ENCODE measurements at places on chromosomes 11 and 22.
A peak's percentile ranks its signal among the peaks of the same experiment; 100 is the strongest.

GRCh38 chr11:65429724-65430405 lies 7.3 kb downstream of the NEAT1 start:
- no peak for DNase-seq

DNA sequence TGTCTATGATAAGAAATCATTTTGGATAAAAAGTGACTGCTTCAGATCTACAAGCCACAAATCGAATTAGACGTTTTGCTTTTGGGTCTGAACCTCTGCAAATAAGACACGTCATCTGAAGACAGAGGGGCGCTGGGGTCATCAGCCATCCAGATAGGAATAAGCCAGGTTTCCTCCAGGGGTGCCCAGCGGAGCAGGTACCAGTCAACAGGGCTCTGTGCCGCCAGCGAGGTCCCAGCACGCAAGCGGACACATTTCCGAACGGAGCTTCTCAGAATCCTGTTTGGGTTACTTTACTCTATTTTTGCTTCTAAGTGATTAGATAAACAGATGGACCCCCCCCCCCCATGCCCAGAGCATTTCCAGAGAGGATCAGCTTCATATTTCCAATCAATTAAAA lies 873.8 kb downstream of the BRD1 start:
- DNase-seq, result no peak

DNA sequence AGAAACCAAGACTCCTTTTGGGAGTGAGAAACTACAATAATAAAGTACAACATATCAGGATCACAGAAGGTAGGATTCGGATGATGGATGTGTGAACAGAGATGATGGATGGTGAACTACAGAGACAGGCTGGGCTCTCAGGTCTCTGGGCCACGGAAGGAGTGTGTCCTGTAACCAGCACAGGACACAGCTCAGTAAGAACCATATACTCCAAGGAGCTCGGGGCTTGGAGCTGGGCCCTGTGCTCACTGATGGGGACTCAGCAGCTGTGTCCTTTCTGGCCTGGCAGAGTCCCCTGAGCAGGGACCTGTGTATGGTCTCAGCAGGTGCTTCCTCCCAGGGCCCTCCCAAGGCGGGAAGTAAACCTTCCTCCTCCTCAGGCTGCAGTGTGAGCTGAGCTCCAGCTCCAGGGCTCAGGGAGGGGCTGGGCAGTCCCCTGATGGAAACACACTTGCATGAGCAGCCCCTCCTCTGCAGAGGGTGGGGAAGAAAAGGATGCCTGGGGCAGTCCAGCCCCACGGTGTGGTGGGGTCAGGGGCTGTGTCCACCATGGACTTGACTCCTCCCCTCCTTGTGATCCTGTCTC lies 39.8 kb upstream of the TOP3B start:
- no peak for DNase-seq

- DNase-seq, result no peak
Measured at GRCh38 chr22:19478045-19478900, 720 bp downstream of the UFD1 start.

DNA sequence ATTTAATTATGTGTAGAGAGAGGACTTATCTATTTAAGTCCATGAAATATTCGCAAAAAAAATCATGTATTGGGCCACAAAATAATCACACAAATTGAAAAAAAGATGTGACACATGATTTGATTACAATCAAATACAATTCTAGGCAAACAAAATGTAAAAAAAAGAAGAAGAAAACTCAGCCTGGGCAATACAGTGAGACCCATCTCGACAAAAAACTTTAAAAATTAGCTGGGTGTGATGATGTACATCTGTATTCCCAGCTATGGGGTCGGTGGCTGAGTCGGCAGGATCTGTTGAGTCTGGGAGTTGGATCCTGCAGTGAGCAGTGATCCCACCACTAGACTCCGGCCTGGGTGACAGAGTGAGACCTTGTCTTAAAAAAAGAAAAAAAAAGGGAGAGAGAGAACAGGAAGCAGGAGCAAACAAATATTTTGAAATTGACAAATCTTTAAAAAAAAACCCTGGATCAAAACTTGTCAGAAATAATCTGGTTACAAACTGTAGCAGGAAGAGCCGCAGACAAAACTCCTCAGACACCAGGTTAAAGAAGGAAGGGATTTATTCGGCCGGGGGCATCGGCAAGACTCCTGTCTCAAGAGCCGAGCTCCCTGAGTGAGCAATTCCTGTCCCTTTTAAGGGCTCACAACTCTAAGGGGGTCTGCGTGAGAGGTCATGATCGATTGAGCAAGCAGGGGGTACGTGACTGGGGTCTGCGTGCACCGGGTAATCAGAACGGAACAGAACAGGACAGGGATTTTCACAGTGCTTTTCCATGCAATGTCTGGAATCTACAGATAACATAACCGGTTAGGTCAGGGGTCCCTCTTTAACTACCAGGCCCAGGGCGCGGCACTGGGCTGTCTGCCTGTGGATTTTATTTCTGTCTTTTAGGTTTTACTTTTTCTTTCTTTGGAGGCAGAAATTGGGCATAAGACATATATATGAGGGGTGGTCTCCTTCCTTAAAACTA lies 3.3 kb upstream of the TYMP start:
- DNase-seq, result no peak

GRCh38 chr11:102204174-102204573 lies 93.9 kb downstream of the YAP1 start:
- no peak for DNase-seq

DNA sequence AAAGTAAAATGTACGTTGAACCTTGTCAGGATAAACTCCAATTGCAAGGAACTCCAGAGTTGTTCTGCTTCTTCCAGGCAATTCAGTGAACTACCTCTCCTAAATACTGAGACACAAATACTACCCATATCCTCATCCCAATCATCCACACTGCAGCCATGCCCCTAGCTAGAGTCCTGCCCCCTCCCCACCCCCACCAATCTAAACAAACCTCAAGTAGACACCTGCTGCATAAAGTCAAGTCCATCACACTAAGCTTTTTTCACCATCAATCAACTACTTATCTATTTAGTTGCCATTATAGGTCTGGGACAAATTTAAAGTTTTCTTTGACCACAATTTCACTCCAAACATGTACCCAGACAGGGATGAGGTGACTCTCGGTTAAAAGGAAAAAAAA lies 93.2 kb upstream of the APOA1 start:
- DNase-seq, result no peak

DNA sequence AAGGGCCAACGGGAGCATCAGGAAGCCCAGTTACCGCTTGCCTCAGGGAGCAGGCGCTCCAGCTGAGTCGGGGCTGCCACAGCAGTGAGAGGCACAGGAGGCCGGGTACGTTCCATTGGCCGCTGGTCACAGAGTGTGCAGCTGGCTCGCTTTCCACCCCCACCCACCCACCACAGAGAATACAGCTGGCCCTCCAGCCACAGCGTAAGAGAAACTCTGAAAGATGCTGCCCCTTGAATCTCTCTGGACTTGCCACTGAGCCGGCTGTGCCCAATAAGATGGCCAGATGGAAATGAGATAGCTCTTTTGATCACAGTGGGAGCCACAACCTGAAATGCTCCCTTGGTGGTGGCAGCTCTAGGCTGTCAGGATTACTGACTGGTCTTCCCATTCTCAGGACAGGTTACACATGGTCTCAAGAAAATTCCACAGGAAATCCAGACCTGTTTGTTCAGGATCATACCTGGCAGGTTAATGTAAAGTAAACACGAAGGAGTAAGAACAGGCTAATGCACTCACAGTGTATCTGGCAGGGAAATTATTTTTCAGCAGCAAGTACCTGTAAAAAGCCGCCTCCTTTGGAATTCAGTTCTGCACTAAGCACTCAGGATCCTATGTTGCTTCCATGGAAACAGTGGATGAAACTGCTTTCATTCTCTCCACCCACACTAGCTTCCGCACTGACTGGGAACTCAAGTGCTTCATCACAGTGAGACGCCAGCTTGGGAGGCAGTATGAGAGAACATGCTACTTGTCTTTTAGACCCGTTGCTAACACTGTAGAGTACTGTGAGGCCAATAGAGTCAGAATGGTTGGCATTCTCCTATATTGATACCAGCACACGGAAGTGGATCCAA lies 16.5 kb downstream of the SIAE start:
- no peak for DNase-seq

- DNase-seq, result no peak
Measured at GRCh38 chr11:74135127-74135840, 35.5 kb downstream of the C2CD3 start.

DNA sequence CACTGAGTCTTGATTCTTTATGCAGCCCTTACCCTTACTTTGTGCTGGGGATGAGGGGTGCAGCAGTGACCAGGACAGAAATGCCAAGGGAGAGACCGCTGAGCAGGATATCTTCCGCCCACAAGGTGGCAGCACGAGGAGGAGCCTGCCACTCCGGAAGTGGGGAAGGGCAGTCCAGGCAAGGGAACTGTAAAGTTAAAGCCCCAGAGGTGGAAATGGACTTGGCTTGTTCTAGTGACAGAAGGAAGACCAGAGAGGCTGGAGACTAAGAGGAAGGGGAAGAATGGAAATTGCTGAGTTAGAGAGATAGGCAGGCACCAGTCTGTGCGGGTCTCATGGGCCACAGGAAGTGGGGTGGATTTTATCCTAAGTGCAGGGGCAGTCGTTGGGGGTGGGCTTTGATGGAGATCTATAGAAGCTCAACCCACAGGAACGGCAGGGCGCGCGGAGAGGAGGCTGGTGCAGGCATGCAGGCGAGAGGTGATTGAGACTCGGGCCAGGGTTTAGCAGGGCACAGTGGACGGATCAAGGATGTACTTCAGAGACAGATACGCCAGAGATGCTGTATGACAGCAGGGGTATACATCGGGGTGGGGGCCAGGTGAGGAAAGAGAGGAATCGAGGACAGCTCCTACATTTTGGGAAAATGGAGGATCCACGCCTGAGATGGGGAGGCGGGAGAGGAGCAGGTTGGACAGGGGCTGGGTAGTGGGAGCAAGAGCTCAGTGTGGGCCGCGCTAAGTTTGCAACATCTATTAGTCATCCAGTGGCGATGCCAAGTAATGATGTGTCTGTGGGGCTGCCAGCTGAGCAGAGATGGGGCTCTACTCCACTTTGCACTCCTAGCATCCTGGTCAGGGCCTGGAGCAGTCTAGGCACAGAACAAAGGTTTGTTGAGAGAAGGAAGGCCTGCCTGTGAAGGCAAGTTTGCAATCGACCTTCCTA lies 3.3 kb upstream of the GRK2 start:
- DNase-seq, result no peak

- no peak for DNase-seq
Measured at GRCh38 chr22:45296628-45297297, 12.0 kb downstream of the UPK3A start.

- no peak for DNase-seq
Measured at GRCh38 chr11:60570970-60571369, 55.8 kb downstream of the MS4A13 start.

GRCh38 chr22:21816787-21817496 lies 50.5 kb downstream of the MAPK1 start:
- no peak for DNase-seq

DNA sequence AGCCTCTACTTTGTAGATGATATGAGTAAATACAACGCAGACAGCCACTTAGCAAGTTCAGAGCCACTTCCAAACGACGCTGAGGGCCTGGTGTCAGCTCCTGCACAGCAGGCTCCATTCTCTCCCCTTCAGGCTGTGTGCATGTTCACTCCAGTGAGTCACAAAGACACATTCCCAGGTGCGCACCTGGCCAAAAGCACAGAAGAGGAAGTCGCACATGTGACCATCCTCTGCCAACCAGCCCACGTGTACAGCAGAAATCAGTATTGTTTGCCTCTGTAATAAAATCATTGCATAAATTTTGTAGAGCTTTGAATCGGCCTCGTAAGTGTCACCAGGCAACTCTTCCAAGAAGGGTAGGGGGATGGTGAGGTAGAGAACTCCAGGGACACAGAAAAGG lies 19.5 kb upstream of the TPH1 start:
- no peak for DNase-seq

DNA sequence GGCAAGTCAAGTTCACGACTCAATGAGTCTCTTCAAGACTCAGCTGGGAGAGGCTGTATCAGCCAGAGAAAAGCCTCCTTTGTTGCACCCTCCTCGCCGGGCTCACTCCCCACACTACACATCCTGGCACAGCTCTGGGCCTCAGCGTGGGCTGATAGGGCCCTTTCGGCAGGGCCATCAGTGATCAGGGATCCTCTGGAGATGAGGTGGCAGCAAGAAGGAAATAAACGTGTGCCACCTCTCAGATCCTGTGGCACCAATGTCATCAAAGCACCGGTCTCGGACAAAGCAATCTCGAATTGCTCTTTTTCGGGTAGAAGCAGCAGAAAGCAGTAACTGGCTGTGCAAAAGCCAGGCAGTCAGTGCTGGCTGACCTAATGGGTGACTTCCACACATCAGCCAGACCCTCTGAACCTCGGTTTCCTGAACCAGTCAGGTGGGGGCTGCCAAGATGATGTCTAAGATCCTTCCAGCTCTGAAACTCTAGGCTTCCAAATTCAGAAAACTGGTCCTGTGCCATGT lies 2.1 kb downstream of the EHD1 start:
- DNase-seq, result no peak

GRCh38 chr22:23128269-23129108 lies 13.3 kb downstream of the RSPH14 start:
- peak; percentile 48 for DNase-seq

DNA sequence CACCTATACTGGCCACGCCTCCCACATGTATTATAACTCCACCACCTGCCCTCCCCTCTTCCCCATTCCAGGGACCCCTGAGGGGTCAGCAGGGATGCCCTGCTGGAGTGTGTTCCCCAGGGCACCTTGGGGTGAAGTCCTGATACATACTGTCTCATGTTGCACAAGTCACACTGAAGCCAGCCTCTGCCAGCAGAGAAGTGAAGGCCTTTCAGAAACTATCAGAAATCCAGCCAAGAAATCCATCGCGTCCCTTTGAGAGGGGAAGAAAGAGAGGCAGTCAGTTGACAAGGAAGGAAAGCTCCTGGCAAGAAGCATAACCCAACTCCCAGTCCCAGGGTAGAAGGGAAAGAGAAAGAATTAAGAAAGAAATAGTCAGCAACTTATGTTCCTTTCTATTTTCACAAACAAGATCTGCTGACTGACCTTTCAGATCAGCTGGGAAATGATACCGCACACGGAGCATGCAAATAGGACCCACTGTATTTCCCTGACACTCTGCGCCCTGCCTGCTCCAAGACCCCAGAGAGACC lies 45.2 kb downstream of the SC5D start:
- no peak for DNase-seq

- DNase-seq, result no peak
Measured at GRCh38 chr11:67415501-67416304, at the start of gene CARNS1. TSS of gene CARNS1 (plus strand) at chr11:67415678. CDS start at chr11:67416200, 522 bp downstream.

DNA sequence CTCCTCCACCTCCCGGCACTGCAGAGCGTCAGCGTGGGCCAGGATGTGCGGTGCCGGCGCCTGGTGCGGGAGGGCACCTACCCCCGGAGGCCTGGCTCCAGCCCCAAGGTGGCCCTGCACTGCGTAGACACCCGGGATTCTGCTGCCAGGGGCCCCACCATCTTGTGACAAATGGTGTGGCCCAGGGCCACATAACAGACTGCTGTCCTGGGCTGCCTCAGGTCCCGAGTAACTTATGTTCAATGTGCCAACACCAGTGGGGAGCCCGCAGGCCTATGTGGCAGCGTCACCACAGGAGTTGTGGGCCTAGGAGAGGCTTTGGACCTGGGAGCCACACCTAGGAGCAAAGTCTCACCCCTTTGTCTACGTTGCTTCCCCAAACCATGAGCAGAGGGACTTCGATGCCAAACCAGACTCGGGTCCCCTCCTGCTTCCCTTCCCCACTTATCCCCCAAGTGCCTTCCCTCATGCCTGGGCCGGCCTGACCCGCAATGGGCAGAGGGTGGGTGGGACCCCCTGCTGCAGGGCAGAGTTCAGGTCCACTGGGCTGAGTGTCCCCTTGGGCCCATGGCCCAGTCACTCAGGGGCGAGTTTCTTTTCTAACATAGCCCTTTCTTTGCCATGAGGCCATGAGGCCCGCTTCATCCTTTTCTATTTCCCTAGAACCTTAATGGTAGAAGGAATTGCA lies 13.5 kb downstream of the TSKU start:
- DNase-seq, result no peak

GRCh38 chr11:102287964-102288724 lies 29.1 kb upstream of the BIRC3 start:
- DNase-seq, result no peak

Measured in stimulated activated CD8-positive, alpha-beta memory T cell treated with anti-CD3 and anti-CD28 coated beads, Interleukin-15, amount 100 ng/mL, for 24 hours (primary cell).